ENCODE measurements at places on chromosomes 5 and 9.
A peak's percentile ranks its signal among the peaks of the same experiment; 100 is the strongest.

DNA sequence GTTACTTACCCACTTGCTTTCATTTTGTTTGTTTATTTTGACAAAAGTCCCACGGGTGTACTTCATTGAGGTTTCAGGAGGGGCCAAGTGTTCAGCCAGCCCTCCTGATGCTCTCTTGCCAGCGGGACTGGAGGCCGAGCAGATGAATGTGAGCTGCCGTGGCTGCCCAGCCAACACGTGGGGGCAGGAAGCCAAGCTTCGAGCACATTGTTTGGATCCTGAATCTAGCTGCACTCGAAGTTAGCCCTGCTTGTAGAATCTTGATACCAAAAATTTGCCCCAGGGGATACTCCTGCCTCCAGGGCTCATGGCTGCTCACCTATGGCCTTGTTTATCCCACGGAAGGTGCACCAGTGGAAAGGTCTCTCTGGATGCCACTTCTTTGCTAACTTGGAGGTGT lies 49.3 kb downstream of the RASGEF1C start:
- peak; percentile 20 for DNase-seq

DNA sequence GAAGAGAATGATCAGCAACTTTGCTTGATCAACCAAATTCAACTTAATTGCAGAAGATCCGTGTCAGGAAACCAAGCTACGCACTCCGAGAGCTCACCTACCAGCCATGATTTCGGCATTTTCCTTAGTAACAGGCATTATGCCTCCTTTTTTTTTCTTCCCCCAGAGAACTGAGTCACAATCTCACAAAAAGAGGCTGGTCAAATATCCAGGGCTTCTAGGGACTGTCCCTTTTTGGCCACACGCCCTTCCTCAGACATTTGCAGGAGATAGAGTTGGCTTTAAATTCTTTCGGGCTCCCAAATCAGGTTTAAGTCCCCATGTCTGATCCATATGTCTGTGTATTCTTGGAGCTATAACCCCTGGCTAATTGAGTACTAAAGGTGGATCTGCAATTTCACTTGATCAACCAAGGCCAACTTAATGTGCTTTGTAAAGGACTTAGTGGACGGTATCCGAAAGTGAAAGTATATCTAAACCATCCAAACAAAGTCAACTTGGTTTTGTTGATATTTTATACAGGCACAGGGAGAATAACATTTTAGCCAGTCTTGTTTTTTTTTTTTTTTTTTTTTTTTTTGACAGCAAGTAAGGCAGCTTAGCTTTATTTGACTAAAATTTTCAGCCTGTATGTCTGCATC lies 100.8 kb upstream of the TBCA start:
- DNase-seq: no peak

DNA sequence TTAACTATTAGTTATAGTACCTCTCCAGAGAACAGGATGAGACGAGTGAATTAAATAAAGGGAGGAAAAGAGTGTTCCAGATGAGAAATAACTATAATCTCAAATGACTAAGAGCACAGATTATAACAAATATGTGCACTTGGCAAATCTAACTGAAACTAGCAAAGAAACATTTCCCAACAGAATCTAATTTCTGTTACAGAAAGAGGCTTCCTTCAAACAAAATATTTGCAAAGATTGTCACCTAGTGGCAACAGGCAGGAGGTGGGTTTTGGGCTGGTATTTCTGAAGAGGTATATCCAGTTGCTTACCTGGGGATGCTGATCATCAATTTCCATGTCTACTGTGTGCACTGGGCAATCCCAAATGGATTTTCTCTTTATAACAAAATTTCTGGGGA lies 5.6 kb upstream of the SPDL1 start:
- DNase-seq: no peak

GRCh38 chr5:173726846-173727557 lies 110.6 kb upstream of the BOD1 start:
- DNase-seq: no peak

DNA sequence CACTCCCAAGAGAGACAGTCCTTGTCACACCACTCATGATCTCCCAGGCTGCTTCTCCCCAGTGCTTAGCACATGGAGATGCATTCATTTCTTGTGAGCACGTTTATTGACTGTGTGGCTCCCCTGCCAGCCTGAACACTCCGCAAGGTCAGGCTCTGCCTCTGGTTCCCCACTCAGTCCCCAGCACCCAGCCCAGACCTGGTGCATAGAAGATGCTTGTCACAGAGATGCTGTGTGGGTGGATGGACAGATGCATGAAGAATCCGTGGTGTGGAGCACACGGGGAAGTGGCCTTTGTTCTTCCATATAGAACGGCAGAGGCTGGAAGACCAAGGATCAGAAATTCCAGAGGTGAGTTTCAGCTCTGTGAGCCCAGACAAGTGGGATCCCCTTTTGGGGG lies 13.8 kb upstream of the CRB2 start:
- no peak for DNase-seq

All from H7 (cell line).